ENCODE measurements at places on chromosomes 12 and 14.

DNA sequence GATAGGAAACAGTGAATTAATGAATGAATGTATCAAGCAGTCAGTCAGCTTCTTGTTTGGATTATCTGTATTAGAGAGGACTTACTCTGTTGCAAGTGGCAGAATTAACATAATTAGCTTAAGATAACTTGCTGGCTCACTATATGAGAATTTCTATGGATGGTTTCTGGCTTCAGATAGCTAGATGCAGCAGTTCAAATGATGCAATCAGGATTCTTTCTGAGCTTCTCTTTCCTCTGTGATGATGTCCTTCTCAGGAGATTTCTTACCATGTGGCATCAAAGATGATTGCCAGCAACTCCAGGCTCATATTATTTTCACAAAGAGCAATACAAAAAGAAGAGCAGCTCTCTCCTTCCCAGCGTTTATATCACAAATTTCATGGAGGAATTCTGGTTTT is 30.7 kb downstream of the FRMD6 start:
- no peak for DNase-seq

- DNase-seq, result no peak
Measured at GRCh38 chr12:6266541-6266966, 43.9 kb upstream of the PLEKHG6 start.

DNA sequence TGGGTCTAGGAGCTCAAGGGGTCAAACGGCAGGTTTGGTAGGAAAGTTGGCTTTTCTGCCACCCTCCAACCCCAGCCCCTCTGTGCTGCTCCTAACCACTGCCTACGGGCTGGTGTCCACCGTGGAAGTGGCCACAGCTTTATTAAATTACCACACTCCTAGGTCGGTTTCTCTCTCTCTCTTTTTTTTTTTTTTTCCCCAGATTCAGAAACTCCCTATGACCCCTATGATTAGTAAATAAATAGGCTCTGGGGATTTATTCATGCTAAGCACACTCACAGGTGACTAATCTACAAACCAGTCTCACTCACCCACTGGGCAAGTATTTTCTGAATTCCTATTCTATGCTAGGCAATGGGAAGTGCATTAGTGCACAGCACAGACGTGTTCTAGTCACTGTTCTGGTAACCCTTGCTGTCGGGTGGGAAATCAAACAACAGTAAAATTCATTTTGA is 8.7 kb upstream of the DDX47 start:
- no peak for DNase-seq

GRCh38 chr14:96232506-96232905 is 23.5 kb upstream of the BDKRB1 start:
- DNase-seq, result no peak

DNA sequence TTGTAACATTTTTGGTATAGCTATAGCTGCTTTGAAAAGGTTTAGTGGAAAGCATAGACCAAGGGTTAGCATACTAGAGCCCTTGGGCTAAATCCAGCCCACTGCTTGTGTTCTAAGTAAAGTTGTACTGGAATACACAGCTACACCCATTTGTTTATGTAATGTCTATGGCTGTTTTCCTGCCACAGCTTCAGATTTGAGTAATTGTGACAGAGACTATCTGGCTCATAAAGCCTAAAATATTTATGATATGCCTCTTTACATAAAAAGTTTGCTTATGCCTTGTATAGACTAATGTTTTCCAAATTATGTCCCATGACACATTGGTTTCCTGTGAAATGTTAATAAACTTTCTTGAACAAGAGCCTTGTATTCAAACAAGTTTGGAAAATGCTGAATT is 234.8 kb upstream of the ATP2B1 start:
- no peak for DNase-seq

DNA sequence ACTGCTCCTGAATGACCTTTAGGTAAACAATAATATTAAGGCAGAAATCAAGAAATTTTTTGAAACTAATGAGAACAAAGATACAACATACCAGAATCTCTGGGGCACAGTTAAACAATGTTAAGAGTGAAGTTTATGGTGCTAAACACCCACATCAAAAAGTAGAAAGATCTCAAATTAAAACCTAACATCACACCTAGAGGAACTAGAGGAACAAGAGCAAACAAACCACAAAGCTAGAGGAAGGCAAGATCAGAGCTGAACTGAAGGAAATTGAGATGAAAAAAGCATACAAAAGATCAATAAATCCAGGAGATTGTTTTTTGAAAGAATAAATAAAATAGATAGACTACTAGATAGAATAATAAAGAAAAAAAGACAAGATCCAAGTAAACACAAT is 7.2 kb downstream of the OR8S1 start:
- no peak for DNase-seq

DNA sequence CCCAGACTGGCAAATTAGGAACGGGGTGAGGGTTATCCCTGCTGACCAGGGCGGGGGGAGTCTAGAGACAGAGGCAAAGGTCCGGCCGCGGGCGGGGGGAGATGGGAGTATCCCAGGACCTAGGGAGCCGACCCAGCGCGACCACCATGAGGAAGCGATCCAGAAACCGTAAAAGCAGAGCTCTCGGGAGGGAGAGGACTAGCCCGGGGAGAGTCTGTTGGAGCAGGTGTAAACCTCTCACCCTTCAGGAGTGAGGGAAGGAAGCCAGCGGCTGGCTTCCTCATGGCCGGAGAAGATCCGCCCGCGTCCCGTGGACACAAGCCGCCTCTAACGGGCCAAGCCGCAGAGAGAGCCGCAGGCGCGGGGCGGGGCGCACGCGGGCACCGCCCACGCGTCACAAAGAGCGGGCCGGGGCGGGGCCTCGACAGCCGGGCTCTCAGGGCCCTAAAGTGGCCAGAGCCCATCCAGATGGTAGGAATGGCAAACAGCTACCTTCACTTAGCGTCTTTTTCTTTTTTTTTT is at the start of gene ACRBP:
Gene ACRBP, minus strand, starts transcription at position 350 of the 522 bp plus-strand sequence. Its CDS starts 66 bp downstream, at position 284.
- DNase-seq, result no peak

DNA sequence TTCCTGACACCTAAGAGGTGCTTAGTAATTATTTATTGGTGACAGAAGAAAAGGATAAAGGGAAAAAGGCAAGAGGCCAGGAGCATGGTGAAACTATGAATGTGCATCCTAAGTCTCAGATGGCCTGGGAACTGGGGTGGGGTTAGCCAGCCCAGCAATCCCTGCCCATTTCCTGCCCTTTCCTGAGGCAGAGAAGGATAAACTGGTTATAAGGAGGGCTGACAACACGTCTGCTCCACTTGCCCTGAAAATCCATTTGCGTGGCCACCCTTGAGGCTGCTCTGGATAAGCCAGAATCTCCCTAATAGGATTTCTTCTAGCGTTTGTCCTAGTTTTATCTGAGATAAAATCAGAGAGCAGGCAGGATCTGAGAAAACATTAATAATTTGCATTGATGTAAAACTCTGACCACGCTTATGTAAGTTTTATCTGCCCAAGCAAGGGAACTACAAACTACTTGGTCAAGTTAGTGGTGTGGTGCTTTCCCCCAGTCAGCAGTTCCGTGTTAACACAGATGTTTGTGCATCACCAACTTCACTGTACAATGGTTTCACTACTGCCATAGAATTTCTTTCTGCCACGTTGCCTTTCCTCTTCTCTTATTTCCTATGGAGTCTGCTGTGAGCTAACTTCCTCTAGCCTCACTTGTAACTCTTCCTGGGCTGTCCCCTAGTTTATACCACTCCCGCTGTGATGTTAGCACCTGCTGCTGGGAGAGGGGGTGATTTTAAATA is 392.7 kb downstream of the RPS29 start:
- DNase-seq, result no peak

DNA sequence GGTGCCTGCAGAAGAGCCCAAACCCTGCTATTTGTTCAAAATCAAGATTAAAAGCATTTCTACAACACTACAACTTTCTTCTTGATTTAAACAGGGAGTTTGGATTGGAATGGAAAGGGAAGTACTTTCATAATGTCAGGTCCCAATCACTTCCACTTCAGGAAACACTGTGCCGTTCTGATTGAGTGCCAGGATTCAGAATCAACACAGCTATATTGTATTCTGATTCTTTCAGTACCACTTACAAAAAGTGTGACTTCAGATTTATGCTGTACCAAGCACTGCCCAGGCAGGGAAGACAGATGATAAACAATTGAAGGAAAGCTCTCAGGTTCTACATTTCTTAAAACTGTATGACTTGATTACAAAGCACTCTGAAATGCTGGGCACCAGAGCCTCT is 3.2 kb downstream of the TDP1 start:
- no peak for DNase-seq

DNA sequence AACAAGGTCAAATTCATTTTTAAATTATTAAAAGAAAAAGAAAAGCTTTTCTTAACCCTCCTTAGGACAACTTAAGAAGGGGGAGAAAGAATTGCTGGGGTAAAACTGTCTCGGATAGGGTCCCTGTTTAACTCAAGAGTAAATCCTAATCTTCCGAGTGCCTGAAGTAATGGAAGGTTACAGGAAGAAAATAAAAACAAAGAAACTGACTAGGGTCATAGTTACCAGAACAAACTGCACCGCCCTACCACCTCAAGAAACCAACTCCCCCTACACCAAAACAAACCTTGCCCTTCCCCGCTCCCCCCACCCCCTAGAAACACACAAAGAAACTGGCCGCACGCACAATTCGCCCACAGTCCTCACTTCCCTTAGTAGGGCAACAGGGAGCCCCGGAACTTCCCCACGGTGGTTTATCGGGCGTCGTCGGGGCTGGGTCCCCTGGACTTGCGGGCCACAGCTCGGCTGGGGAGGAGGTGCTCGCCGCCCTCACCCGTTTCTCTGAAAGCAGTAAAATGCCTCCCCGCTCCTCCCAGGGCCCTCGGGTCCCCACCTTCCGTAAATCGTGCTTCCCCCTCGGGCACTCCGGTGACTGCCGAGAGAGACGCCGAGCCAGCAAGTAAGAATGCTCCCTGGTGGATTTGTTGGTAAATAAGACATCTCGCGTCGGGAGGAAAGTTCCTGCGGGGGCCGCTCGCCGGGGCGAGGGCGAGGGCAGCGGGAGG is 2.4 kb downstream of the SINHCAF start:
- DNase-seq, result no peak

GRCh38 chr12:15599266-15600037 is 189.7 kb downstream of the EPS8 start:
- DNase-seq, result no peak

Data from activated T-cell treated with anti-CD3 and anti-CD28 coated beads for 1 hour (primary cell).